ENCODE measurements at places on chromosomes 5 and 9.

DNA sequence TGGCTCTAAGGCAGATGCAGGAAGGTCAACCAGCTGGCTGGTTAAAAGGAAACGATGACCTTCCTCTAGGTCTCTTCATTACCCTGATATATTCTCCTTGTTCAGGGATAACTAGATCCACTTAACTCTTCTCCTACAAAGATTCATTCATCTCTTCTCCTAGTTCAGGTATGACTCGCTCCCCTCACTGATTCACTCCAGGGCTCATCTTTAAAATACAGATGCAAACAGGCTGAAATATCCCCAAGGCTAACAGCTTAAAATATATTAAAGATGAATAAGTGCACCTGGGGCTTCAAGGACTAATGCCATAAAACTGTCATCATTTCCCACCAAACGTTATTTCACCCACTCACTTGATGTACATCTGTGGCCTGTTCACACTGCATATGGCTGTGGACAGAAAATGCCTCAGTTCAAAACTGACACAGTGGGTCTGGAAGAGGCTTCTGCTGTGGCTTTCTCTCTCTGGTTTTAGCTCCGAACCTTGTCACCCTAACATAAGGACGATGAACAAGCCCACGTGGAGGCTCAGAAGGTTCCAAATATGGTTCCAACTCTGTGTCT is 366.9 kb downstream of the DEPDC1B start:
- DNase-seq: no peak

GRCh38 chr9:87067426-87067825 is 120.1 kb upstream of the GAS1 start:
- DNase-seq: no peak

- DNase-seq: no peak
Observed at GRCh38 chr5:54313311-54314270, 3.2 kb upstream of the ARL15 start.

- DNase-seq: no peak
Observed at GRCh38 chr5:98314292-98314691, 459.2 kb upstream of the RGMB start.

DNA sequence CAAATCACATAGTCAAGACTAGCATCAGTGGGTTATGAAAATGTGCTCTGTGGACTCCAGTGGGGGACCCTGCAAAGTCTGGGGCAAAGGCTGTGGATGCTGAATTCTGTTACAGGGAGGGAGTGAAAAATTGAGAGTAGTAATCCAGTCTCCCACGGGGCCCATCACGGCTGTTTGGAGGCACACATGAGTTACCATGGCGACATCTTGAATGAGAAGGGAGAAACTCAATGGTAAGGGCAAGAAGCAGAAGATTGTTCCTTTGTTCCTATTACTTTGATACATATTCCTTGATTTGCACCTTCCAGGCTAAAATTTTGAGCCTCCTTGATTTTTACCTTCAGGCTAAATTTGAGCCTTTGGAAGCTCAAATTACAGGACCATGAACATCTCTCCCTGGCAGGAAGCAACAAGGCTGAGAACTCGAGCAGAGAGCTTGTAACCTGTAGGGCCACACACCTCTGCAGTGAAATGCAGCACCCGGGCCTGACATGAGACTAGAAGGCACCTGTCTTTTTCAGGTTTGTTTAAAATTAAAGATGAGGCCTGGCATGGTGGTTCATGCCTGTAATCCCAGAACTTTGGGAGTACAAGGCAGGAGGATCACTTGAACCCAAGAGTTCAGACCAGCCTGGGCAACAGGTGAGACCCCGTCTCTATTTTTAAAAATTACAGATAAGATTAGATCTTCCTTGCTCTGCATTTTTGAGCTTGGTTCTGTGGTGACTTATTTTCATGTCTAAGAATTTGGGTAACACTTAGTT is 31.0 kb upstream of the ZFR start:
- DNase-seq: no peak

GRCh38 chr5:109656829-109657228 is 32.9 kb upstream of the MAN2A1 start:
- peak; percentile 72 for DNase-seq

- DNase-seq: no peak
Observed at GRCh38 chr5:32314658-32315057, 1.9 kb upstream of the MTMR12 start.

DNA sequence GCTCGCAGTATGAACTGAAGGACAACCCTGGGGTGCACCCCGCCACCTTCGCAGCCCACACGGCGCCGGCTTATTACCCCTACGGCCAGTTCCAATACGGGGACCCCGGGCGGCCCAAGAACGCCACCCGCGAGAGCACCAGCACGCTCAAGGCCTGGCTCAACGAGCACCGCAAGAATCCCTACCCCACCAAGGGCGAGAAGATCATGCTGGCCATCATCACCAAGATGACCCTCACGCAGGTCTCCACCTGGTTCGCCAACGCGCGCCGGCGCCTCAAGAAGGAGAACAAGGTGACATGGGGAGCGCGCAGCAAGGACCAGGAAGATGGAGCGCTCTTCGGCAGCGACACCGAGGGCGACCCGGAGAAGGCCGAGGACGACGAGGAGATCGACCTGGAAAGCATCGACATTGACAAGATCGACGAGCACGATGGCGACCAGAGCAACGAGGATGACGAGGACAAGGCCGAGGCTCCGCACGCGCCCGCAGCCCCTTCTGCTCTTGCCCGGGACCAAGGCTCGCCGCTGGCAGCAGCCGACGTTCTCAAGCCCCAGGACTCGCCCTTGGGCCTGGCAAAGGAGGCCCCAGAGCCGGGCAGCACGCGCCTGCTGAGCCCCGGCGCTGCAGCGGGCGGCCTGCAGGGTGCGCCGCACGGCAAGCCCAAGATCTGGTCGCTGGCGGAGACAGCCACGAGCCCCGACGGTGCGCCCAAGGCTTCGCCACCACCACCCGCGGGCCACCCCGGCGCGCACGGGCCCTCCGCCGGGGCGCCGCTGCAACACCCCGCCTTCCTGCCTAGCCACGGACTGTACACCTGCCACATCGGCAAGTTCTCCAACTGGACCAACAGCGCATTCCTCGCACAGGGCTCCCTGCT is 3.8 kb downstream of the IRX1 start:
- DNase-seq: no peak

DNA sequence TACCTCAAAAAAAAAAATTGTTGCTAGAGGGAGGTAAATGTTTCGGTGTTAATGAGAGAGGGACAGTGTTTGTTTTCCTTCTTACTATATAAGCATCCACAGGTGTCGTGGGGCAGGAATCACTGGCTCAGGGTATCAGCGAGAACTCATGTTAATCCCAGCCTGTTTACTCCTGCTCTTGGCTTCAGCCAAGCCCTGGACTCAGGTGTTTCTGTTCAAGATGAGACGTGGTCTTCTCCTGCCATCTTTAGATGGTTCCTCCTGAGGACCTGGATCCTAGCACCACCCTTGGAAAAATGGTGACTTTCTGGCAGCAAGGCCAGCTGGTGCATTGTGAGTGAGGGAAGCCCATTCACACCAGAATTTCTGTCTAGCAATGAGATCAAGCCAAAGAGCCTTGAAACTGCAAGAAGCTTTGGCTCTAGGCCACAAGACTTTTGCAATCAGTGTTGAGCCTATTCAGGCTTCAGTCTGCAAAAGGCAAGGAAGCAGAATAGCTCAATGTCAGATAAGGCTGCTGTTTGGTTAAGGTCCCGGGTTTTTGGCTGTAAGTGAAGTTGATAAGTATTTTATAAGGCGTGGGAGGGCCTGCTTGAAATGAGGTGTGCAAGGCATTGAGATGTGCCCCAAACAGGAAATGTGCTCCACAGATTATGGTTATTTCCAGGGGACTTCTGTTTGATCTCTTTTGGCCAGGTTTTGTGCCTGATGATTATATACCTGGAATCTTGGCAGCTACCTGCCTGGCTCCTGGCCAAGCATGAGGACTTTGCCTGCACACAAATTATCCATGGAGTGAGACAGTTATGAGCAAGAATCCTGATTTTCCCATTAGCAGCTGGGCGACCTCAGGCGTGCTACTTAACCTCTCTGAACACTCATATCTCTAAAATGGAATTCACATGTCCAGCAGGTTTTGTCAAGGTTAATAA is 99.8 kb downstream of the TENT4A start:
- DNase-seq: no peak

GRCh38 chr5:132434416-132435286 is 55.9 kb downstream of the IRF1 start:
- DNase-seq: no peak

- no peak for DNase-seq
Observed at GRCh38 chr5:97133101-97133500, 9.3 kb downstream of the LIX1 start.

DNA sequence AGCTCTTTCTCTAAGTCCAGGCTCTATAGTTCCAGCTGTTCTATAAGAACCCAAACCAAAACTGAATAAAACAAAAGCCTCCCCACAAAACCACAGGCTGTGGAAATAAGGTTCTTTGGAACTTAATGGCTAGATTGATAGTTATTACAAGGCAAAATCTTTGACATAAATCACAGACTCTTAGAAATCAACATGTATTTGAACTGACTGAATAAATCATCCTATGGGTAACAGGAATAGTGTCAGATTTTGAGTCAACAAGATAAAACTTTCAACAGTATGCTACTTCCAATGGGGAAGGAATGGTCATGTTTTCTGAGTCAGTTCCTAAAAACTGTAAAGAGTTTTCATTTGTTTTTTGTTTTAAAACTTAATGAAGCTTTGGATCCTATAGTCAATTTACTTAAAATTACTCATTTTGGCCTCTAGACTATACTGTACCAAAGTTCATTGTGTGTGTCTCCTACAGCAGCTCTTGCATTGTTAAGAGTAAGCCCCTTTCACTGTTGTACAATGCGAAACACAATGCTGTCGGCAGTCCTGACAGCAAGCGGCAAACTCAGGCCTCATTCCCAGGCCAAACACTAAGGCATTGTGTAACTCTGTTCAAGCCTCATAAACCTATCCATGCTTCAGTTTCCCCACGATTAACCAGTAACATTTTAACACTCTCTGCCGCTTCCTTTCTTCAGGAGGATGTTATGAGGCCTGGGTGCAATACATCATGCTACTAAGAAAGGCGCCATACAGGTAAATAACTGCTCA is 134.1 kb downstream of the ARL15 start:
- no peak for DNase-seq
